A549 treated with DMSO at 1 μM for 4 hours (cell line): ENCODE measurements at places on chromosomes 3 and 15. TPM values are rescaled to one million over a fixed set of nuclear protein-coding genes. Genes with fewer than 3 reads are reported as not detected.

RAB6B gene
- total RNA-seq = 1.5 to 2.4 TPM (median 1.7 TPM) in 5 replicates

TFDP2 gene
- total RNA-seq = 14.8 to 20.9 TPM (median 18.8 TPM) in 5 replicates

ADCY5 gene
- total RNA-seq = 0.31 to 0.63 TPM (median 0.46 TPM) in 5 replicates

RNF13 gene
- total RNA-seq = 34.4 to 49.6 TPM (median 43.0 TPM) in 5 replicates

ST8SIA2 gene
- total RNA-seq = 0.40 to 1.1 TPM (median 0.64 TPM) in 5 replicates

SSUH2 gene
- 0.47 to 1.0 TPM (median 0.90 TPM) in 5 replicates for total RNA-seq
